CD4-positive, alpha-beta T cell treated with Interleukin-10 for 1 hour (primary cell): ENCODE measurements at places on chromosomes 16 and 17.

GRCh38 chr17:40134184-40134583 lies 6.2 kb upstream of the CASC3 start:
- DNase-seq: no peak

DNA sequence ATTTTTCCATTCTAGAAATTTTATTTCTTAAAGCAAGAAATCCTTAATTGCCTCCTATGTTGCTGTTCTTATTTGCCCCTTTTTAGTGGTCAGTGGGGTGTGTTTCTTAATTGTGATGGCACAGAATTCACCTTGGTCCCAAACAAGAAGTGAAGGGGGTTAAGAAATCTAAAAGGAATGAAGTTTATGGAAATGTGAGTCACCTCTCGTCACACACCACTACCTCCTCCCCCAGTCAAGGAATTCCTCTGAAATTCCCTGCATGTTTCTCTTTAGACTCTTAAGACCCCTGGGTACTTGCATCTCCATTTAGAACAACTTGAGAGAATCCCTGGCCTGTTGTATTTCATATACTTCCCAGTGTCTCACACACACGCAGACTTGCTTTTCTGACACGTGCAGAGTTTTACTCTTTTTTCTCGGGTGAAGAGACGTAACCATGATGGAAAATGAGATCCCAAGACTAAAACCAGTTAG lies 247.4 kb downstream of the PRKCA start:
- no peak for DNase-seq

DNA sequence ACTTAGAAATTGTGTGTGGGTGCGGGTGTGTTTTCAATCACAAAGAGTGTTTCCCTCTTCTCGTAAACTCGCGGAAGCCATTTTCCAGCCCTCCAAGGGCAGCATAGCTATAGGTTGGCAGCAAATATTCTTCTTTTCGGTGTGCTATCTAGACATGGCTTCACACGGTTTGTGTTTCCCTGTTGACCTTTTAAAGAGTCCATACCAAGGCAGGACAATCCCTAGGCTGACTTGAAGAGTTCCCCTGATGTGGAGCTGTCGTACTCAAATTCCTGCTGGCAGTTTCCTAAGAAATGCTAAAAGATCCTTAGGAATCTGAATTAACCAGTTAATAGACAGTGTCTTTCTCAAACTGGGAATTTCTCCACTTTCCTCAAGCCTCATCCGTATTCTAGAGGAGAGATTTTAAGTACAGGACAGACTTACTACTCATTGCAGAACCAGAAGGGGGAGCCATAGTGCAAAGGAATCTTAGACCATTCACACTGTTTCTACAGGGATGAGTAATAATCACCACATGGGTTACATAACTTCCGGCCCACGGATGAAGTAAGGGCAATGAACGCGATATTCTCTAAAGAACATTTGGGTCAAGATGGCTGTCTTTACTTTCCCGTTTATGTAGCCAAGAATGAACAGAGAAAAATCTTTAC lies 288.6 kb upstream of the ELAC2 start:
- DNase-seq: no peak

DNA sequence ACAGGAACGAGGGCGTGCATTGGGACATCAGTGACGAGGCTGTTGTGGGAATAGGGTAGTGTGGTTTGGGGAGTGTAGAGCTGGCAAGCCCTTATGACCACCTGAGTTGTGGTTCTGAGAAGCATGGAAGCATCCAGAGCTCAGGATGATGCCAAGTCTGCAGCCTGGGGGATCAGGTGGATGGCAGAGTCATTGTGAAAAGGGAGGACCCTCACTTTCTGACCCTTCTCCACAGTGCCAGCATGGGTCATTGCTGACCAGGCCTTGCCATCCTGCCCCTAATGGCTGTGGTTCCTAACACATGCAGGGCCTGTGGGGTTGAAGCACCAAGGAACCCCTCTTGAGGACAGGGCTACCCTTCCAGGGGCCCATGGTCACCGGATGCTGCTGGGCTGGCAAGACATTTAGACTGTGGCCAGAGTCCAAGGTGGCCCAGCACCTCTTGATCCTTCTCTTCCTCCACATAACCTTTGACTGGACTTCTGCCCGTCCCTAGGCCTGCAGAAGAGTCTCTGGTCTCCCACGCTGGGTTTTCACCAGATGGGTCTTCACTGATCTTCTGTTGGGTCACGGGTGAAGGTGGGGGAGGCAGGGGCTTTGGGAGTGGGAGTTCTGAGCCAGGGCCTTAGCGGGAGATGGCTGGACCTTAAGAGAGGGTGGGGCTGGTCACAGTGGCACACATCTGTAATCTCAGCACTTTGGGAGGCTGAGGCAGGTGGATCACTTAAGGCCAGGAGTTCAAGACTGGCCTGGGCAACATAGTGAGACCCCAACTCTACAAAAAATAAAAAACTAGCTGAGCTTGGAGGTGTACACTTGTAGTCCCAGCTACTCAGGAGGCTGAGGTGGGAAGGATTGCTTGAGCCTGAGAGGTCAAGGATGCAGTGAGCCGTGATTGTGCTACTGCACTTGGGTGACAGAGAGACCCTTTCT lies 2.0 kb upstream of the PLA2G15 start:
- no peak for DNase-seq

DNA sequence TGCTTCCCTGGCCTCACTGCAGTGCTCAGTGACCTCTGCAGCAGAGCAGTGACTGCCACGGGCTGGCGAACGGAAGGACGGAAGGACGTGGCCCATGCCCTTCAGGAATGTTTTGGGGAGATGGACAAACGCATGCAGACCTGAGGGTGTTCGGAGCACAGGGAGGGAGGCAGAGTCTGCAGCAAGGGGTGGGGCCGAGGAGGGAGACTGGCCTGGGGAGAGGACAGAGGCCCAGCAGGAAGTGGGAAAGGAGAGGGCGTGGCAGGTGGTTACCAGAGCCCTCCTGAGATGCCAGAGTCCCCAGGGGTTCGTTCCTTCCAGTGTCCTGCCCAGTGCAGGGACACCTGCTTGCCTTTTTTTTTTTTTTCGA lies 21.9 kb downstream of the ADORA2B start:
- no peak for DNase-seq

DNA sequence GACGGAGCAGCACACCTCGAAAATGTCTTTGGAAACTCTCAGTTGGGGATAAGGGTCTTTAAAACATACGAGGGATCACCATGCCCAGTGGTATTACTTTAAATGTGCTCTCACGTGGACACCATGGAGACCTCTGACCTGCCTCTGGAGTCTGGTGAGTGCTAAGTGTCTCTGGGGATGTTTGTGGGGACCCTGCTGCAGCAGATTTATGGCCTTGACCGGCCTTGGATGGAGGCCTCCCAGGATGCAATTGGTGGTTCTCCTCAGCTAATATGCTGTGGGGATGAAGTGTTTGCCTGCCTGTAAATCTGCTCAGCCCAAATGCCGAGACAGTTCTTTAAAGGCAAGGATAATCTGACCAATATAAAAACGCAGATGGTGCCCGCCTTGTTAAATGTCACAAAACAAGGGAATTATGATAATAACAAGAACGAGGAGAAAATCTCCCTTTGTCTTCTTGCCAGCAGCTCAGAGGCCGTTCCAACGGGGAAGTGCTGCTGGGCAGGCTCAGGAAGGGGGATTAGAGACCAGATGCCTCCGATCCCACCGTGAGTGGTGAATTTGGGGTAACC lies 154.4 kb downstream of the ABCC12 start:
- DNase-seq: no peak

DNA sequence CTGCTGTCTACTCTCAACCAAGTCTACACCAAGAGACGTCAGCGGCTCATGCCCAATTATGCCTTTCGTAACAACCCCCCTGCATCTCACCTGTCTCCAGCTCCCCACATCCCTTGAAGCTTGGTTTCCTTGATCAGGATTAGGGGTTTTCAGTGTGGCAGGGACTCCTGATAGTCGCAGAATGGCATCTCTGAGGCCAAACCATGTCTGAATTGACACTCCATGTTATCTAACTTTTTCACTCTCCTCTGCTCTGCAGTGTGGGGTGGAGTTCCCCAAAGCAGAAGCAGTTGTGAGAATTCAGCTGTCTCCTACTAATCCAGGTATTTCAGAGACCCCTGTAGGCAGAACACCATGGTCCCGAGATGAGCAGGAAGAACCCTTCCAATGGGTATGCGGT lies 5.6 kb upstream of the AHSP start:
- DNase-seq: no peak

DNA sequence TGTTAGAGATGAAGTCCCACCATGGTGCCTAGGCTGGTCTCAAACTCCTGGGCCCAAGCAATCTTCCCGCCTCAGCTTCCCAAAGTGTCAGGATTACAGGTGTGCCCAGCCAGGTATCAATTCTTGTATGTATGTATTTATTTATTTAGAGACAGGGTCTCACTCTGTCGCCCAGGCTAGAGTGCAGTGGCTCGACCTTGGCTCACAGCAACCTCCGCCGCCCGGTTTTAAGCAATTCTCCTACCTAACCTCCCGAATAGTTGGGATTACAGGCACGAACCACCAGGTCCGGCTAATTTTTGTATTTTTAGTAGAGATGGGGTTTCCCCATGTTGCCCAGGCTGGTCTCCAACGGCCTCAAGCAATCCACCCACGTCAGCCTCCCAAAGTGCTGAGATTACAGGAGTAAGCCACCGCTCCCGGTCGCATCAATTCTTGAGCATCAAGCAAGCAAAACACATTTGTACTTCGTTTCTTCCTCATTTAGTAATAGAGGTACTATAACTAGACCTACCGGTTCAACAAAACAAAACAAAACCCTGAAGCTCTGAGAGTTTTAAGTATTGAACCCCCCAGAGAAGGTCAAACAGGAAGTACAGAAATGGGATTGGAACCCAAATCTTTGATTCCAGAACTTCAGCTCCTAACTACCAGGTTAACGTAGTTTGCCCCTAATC lies 1.0 kb upstream of the ZNF500 start:
- DNase-seq: no peak
